Kidney glomerular epithelial cell (primary cell): ENCODE measurements at places on chromosomes 3 and 15.

DNA sequence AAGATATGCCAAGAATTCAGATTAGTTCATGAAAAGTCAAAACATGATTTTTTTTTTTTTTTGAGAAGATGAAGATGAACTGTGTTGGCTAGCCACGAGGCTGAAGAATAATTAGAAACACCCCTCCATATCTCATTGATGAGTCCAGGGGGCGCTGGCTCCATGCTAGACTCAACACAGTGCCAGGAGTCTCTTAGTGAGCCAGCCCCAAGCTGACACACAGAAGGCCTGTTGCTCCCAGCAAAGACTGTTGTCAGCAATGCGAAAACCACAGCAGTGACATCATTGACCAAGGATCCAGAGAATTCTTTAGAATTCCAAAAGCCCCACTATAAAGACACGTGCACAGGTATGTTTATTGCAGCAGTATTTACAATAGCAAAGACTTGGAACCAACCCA, 185.2 kb downstream of the ANXA2 start:
- DNase-seq, result peak; percentile 52

DNA sequence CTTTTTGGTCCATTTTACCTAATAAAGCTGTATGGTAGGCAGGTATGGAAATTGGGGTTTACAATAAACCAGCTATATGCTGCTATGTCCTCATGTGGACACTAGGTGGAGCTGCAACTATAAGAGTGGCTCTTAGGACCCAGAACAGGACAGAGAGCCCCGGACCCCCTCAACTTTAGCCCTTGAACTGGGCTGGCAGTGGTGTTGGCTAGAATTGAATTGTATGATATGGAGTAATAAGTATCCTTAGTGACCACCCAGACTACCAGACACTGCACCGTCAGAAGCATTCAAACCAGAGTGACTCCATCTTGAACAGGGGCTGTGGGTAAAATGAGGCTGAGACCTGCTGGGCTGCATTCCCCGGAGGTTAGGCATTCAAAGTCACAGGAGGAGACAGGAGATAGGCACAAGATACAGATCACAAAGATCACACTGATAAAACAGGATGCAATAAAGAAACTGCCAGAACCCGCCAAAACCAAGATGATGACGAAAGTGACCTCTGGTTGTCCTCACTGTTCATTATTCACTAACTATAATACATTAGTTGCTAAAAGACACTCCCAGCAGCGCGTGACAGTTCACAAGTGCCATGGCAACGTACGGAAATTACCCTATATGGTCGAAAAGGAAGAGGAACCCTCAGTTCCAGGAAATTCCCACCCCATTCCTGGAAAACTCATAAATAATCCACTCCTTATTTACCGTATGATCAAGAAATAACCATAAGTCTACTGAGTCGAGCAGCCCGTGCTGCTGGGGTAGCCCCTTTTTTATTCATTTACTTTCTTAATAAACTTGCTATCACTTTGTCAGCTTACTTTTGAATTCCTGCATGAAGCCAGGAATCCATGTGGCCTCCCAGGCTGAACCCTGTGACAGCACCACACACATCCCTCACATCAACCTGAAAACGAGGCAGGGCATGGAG, 68.7 kb upstream of the BLM start:
- peak; percentile 11 for DNase-seq

DNA sequence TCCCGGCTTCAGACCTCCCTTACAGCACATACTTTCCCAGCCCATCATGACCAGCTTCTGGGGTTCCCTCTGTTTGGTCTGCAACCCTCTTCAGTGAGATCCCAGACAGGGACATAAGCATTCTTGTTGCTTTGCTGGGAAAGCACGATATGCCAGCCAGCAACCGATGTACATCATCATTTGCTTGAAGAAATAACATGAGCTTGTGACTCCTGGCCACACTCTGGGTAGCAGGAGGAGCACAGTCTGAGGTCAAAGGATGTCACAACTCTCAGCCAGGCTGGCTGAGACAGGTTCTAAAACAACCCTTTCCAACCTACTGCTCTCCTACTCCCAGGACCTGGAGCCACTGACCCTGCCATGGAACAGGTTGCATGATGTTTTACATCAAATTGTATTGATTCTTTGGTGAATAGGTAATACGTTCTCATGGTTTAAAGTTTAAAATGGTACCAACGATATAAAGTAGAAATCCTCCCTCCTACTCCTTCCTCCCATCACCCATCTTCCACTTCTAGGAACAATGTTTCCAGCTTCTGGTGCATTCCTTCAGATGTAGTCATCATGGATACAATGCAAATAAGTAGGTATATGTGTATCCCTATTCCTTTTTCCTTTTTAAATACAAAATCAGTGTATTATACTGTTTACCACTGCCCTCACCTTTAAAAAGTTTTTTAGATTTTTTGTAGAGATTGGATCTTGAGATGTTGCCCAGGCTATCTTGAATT, 190.3 kb downstream of the OPA1 start:
- peak; percentile 62 for DNase-seq

DNA sequence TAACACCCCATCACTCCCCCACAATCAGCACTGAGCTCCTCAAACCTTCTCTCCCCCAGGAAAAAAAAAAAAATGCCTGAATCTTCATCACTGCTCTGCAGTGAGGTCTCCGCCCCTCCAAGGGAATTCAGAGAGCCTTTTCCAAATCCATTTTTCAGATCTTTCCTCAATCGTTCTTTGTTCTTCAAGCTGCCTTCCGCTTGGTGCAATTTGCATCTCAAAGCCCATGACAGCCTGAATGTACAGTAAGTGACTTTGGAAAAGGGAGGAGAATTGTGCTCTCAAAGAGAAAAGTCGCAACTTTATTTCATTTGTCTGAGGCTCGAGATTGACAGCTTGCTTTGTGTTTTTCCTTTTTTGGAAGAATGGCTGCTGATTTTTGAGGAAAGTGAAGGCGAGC, 75.0 kb downstream of the CORO2B start:
- DNase-seq, result no peak

- DNase-seq, result no peak
Measured at GRCh38 chr3:183814240-183814639, 11.1 kb downstream of the MAP6D1 start.

- no peak for DNase-seq
Measured at GRCh38 chr3:181919375-181919774, 207.7 kb downstream of the SOX2 start.

DNA sequence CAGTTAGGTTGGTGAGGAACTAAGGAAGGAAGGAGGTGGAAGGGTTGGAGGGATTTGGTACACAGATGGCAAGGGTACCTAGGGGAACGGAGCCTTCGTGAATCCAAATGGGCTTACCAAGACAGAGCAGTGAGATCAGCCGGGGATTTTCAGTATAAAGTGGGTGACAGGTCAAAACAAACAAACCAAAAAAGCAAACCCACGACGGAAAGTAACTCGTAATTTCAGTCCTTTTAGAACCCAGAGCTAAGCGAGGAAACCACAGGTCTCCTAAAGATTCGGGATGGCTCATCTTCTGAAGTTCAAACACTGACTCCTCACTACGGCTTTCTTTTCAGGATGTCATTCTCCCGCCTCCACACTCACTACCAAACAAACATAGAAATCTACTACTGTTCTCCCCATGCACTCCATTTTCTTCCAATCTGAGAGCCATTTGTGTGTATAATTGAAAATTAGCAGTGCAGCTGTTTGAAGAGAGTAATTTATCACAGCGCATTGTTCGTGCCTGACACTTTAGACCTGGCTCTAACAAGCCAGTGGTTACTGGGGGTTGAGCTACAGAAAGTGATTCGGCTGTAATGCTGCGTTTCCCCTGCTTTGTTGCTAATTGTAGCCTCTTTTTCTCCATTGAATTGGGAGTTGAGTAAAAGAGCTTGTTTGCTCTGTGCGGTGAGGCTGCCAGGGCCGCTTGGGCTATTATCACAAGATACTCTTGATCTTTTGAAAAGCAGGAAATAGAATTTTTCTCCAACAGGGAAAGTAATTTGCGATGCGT, 64.7 kb upstream of the CCDC39 start:
- DNase-seq, result no peak

DNA sequence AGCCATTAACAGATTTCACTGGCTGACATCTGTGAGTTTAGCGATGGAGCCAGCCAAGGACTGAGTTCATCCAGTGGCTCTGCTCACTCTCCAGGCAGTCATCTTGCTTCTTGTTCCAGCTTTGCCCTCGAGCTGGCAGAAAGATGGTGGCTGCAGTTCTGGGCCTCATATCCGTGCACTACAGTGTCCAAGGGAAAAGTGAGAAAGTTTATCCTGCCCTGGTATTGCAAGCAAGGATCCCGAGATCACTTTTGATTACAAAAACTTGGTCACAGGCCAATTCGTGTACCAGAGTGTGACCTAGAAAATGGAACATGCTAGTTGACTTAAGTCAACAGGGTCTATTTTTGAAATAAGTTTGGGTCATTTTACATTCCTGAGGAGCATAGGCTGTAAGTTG, 288.0 kb upstream of the CHRM5 start:
- DNase-seq, result no peak

- DNase-seq, result no peak
Measured at GRCh38 chr3:24523988-24524727, 29.5 kb upstream of the THRB start.
